ENCODE measurements at places on chromosomes 3 and 15. TPM values are rescaled to one million over a fixed set of nuclear protein-coding genes. Genes with fewer than 3 reads are reported as not detected.
A peak's percentile ranks its signal among the peaks of the same experiment; 100 is the strongest.

ARL6IP5 gene
- total RNA-seq, result 31.6 TPM

GOLGA8T gene
- total RNA-seq, result 1.5 TPM

EFHB gene
- not detected for total RNA-seq

RTP3 gene
- not detected for total RNA-seq

XCR1 gene
- total RNA-seq, result not detected

NCBP2 gene
- 74.7 TPM for total RNA-seq

IL17RB gene
- 3.1 TPM for total RNA-seq

PCSK6 gene
- 8.8 TPM for total RNA-seq

DNA sequence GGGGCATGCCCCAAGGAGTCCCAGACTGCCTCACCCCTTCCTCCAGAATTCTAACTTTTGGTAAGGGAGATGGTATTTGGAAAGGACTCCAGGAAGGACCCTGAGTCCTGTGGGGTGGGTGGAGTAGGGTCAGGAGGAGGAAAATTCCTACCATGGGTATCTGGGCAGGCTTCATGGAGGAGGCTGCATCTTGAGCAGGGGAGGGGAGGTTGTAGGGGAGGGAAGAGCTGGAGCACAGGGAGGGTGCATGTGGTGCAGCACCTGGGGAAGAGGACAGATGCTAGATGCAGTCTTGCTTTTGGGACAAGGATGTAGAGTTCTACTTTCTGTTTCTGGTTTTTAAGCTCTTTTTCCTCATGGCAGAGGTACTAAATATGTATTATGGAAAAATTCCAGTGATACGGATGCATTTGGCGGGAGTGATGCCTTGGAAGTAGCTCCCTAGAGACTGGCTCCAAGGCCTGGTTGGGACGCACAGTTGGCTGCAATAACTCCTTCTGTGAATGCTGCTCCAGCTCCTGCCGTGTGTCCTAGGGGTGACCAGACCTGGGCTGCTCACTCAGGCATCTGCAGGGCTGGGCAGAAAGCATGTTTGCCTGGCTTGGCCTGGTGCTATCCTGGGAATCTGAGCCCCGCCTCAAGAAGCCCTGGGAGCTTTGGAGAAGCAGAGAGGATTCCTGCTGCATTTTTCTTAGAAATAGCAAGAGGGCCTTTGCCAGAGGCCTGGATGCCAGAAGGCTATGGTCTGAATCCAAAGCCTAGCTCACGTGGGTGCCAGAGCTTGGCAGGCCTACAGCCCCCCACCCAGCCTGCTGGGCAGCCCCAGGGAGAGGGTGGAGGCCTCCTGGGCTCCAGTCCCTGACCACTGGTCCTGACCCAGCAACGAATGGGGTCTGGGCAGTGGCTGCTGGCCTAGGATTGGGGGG is 10.1 kb downstream of the SEMA3F start:
- DNase-seq, result no peak

DNA sequence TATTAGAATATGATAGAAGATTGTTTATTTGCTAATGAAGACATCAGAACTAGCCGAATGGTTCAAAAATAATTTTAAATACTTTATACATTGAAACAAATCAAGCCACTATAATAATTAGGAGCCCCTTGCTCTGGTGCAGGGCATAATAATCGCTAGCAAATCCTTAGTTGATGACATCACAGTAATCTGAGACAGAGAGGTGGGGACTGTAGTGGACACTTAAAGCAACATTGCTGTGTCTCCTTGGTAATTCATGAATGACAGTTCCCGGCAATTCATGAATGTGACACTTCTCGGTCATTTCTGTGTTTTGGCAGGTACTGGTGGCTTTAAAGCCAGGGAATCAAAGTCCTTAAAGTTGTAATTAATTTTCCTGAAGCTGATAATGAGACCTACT is 114.3 kb downstream of the PPM1L start:
- DNase-seq, result no peak

DNA sequence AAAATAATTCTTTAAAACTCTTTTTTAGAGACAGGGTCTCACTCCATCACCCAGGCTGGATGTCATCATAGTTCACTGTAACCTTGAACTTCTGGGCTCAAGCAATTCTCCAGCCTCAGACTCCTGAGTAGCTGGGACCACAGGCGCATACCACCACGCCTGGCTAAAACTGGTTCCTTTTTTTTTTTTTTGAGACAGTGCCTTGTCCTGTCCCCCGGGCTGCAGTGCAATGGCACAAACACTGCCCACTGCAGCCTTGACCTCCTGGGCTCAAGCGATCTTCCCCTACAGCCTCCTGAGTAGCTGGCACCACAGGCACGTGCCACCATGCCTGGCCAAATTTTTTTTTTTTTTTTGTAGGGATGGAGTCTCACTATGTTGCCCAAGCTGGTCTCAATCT is 23.7 kb upstream of the FURIN start:
- DNase-seq, result no peak

- DNase-seq, result peak; percentile 54
Measured at GRCh38 chr3:188037195-188037718, 116.7 kb upstream of the LPP start.

GRCh38 chr3:150544041-150544440 is 2.3 kb downstream of the SERP1 start:
- DNase-seq, result peak; percentile 35

GRCh38 chr3:11844891-11845290 is 1.8 kb downstream of the TAMM41 start:
- no peak for DNase-seq

- no peak for DNase-seq
Measured at GRCh38 chr15:56598991-56599390, 134.1 kb upstream of the MNS1 start.

GRCh38 chr3:66493458-66494099 is 7.2 kb downstream of the LRIG1 start:
- DNase-seq, result no peak

DNA sequence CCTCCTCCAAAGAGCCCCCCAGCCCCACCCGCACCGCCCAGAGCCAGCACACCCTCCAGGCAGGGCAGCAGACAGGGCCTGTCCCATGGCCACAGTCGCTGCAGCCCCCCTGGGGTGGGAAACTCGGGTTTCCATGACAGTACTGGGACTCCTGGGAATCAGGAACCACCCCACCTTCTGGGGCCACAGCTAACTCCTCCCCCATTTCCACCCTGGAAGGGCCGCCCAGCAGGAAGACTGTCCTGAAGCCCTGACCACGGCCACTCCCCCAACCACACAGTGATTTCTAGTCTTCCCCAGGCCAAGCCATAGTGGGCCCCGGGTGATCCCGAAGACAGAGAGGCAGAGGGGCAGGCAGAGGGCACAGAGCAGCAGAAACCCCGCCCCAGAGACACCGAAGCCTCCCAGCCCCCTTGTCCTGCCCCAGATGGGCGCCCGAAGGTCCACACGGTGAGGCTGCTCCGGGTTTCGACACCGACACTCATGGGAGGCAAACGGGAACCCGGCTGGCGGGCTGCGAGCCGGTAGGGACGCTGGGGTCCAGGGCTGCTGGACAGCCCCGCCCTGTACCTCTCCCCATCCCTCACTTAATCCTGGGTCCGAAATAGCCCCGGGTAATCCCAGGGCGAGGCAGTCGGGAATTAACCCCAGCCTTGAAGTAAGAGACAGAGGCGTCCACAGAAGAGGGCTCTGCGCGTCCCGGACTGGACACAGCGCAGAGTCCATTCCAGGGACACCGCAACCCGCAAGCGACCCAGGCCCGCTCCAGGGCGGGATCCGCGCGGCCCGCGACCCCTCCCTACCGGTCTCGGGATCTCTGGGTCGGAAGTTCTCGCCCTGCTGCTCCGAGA is 138.4 kb downstream of the NUP210 start:
- DNase-seq, result peak; percentile 68

GRCh38 chr15:98440917-98441316 is 207.4 kb upstream of the IGF1R start:
- no peak for DNase-seq

- no peak for DNase-seq
Measured at GRCh38 chr15:33810806-33811205, 157.5 kb upstream of the CHRM5 start.

DNA sequence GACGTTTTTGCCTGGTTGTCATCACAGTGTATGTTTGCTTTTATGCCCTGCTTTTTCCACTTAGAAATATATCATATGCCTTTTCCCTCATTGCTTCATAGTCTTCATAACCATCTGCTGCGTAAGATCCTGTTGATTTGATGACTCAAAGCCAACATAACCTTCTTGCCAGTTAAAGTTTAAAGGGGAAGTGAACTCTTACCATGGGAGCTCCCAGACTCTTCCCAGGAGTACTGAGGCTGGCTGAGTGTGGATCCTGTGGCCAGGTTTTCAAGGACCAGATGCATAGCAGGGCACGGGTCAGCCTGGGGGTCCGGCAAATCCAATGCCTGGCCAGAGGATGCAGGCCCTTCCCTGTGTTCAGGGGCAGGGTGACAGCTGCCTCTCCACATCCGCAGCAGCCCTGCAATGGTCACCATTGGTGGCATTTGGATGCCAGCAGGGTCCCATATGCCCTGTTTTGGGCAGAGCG is 42.0 kb upstream of the SACM1L start:
- DNase-seq, result peak; percentile 63

- no peak for DNase-seq
Measured at GRCh38 chr3:53709256-53709655, 137.0 kb downstream of the CHDH start.

DNA sequence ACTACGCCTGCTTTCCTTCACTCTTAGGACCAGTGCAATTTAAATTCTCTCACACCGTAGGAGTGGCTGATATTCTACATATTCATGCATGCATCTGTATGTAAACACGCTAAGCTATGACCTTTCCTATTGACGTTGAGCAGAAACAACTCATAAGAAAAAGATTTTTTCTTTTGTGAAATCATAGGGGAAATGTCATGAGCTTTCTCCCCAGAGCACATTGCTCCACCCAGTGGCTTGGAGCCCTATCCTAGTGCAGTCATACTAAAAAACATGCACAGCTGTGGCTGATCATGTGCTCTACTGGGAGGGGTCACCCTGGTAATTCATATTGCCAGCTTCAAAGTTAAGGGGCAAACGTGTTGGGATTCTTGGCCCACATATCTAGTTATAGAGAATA is 1.8 kb upstream of the MESD start:
- no peak for DNase-seq

GRCh38 chr15:29319823-29320222 is 50.2 kb upstream of the NSMCE3 start:
- no peak for DNase-seq

DNA sequence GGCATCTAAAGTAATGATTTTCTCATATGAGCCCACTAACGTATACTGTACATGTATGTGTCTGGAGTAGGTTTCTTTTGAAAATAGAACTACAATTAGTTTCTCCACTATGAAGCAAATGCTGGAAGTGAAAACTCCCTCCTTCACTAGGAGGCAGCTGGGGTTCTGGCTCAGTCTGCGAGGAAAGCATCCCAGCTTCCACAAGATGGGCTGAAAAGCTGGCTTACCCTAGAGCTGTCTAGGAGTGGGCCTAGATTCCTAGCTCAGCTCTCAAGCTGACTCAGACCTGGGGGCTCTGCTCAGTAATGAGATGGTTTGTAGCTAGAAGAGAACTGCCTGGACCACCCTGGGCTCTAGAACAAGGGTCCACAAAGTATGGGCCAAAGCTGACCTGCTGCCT is 268.3 kb downstream of the THRB start:
- no peak for DNase-seq

DNA sequence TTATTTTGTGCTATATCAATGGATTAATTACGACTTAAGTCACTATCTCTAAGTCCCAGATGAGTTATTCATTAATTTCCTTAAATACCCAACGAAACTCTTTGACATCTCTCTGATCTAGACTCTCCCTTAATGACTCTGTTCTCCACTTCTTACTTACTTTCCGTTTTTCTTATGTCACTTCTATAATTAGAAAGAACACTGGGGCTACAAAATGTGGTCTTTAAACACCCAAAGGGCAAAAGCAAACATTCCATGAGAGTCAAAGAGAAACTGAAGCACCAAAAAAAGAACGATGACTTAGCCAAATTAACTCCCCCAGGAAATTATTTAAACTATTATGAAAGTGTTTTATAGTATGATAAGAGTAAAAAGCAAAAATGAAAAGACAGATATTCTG is 166.4 kb upstream of the UBE2E2 start:
- DNase-seq, result no peak

DNA sequence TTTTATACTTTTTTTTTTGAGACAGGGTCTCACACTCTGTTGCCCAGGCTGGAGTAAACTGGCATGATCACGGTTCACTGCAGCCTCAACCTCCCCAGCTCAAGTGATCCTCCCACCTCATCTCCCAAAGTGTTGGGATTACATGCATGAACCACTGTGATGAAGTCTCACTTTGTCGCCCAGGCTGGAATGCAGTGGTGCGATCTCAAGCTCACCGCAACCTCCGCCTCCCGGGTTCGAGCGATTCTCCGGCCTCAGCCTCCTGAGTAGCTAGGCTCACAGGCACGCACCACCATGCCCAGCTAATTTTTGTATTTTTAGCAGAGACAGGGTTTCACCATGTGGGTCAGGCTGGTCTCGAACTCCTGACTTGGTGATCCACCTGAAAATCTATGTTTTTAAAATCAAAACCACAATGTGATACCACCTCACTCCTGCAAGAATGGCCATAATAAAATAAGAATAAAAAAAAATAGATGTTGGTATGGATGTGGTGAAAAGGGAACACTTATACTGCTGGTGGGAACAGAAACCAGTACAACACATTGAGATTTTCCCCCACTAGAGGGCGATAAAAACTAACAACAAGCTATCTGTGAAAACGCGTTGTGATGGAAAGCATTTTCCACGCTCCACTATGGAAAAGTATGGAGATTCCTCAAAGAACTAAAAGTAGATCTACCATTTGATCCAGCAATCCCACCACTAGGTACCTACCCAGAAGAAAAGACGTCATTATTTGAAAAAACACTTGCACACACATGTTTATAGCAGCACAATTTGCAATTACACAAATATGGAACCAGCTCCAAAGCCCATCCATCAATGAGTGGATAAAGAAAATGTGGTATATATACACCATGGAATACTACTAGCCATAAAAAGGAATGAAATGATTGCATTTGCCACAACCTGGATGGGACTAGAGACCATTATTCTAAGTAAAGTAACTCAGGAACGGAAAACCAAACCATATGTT is 26.8 kb upstream of the OCA2 start:
- DNase-seq, result peak; percentile 23

GRCh38 chr15:64865998-64866520 is 24.3 kb downstream of the PLEKHO2 start:
- peak; percentile 93 for DNase-seq

Measured in Daoy (cell line).